Activated naive CD4-positive, alpha-beta T cell treated with anti-CD3 and anti-CD28 coated beads, Interleukin-2, amount 50 U/mL, for 16 hours (primary cell): ENCODE measurements at places on chromosomes 13 and 19.

DNA sequence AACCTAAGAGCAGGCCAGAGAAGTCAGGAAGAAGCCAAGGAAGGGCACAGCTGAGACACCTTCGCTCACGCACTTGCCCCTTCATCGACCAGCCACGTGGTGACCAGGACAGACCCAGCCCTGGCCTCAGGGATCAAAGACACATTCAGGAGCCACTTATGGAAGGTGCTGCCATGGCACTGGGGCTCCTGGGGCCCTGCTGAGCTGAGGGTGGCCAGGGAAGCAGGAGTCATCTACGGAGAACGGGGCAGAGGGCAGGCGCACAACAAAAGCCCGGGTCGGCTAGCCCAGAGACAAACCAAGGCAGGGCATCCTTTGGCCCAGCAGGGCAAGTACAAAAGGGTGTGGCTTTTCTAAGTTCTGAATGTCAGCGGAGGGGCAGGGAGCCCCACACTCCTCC is 2.3 kb downstream of the PLPP2 start:
- DNase-seq, result no peak

DNA sequence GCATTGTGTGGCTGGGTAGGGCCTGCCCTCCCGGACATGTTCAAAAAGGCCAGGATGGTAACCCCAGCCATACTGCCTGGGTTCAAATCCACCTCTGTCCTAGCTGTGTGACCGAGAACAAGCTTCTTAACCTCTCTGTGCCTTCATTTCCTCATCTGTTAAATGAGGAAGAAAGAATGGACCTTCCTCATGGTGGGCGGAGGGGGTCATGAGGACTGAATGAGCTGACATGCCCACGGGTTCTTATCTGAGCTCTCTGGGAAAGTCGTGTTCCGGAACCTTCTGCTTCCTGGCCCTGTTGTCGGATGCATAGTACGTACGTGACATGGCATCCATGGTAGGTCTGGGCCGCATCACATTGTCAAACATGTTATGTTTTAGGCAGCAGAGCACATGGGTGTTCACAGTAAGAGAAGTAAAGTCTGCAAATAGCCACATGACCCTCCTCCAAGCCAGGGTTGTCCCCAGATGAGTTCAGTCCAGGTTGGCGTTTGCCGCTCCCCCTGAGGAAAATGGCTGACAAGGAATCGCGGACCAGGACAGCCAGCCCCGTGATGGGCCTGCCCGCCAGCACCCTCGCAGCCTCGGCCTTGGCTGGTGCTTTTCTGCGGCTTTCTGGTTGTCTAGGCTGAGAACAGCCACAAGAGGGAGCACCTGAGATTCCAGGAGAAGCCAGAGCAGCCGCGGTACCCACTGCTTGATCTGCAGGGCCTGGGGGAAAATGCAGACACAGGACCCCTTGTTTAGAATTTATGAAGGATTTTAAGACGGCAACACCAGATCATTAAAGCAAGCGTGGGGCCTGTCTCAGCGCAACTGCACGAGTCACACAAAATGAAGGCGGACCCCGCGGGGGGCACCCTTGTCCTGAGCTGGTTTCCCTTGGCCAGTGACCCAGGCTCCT is 2.4 kb upstream of the NTN5 start:
- peak; percentile 74 for DNase-seq

GRCh38 chr19:18300930-18301717 is 19.7 kb upstream of the JUND start:
- no peak for DNase-seq

GRCh38 chr19:58361900-58362271 is 665 bp downstream of the ZNF497 start:
- peak; percentile 55 for DNase-seq

- DNase-seq, result no peak
Observed at GRCh38 chr19:33641261-33641660, 19.5 kb downstream of the CHST8 start.

DNA sequence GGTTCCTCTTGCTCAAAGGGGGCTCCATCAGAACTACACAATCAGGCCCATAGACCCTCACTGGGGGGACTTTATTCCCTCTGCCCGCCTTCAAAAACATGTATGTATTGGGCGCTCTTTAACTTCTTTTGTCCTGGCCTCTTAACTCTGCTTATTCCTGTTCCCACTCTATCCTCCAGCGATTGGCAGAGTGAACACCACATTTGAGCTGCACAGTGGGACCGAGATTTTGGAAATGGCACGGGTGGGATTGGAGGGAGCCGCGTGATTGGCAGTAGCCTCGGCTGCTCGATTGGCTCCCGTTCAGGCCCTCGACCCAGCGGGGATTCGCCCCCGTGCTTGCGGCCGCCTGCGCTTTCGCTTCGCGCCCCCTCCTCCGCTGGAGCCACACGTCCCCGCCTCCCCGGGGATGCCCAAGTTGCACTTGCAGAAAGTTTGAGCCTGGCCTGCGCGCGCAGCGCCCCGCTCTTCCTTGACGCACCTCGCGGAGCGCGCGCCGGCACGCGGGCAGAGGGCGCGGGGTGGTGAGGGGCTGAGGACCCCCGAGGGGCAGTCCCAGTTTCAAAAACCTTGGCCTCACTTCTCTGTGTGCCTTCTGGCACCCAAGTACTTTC is at the start of gene ZIC5:
ZIC5 (minus strand) TSS at position 192 of the 614 bp plus-strand sequence; CDS start at position 28, 164 bp downstream.
- no peak for DNase-seq

- DNase-seq, result no peak
Observed at GRCh38 chr13:98977568-98978265, at the start of gene DOCK9. DOCK9 (minus strand) TSS chr13:98978064; CDS start chr13:98977909, 155 bp downstream.

GRCh38 chr13:39040206-39040605 is 1.9 kb downstream of the NHLRC3 start:
- no peak for DNase-seq

DNA sequence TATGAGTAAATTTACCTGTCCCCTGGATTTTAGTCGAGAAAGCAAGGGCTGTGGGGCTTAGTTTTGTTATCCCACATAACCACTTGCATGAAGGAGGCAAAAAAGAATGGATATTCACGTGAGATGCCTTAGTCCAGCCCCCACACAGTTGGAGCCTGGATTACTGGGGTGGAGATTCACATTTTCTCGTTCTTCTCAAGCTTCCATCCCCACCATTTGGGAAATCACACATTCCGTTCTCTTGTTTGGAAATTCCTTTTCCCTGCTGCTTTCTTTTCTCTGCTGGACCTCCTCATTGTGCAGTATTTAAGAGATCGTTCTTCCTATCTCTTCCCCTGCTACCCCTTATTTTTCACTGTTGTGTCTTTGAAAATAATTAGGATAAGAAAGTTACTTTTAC is 45.1 kb upstream of the FARP1 start:
- DNase-seq, result no peak

- no peak for DNase-seq
Observed at GRCh38 chr19:8196271-8196927, 12.8 kb upstream of the CERS4 start.

- no peak for DNase-seq
Observed at GRCh38 chr13:29884671-29885430, 34.4 kb upstream of the UBL3 start.

- no peak for DNase-seq
Observed at GRCh38 chr13:114286808-114287207, 5.4 kb downstream of the UPF3A start.

DNA sequence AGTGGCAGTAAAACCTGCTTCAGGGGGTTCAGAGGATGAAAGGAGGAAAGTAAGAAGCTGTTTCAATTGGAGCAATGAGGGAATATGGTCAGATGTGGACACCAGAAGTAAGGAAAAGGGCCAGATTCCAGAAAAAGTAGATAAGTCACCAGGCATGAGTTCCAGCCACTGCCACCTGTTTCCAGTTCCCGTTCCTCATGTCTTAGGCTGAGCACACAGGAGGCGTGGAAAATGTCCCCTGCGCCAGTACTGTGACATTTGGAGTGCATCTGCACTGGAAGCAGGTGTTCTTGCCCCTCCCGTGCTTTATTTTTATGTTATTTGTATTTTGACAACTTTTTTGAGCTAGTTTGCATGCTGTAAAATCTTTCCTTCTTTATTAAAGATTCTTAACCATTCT is 25.3 kb downstream of the LMO7 start:
- DNase-seq, result no peak

DNA sequence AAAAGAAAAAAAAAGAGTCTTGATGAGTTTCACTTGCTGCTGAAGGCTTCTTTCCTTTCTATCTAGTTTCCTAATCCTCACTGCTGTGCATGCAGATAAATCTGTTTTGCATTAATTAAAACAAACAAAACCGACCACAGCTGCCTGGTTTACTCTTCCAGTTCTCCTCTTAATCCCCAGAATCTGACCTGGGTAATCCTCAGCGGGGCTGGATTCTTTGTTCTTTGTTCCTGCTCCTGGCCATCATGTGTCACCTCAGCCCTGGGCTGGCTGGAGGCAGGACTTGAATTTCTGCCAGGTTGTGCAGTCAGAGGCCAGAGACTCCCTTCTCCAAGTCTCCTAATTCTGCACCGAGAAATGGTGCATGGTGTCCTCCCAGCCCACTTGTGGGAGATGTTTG is 52.2 kb upstream of the CYP4F8 start:
- no peak for DNase-seq

DNA sequence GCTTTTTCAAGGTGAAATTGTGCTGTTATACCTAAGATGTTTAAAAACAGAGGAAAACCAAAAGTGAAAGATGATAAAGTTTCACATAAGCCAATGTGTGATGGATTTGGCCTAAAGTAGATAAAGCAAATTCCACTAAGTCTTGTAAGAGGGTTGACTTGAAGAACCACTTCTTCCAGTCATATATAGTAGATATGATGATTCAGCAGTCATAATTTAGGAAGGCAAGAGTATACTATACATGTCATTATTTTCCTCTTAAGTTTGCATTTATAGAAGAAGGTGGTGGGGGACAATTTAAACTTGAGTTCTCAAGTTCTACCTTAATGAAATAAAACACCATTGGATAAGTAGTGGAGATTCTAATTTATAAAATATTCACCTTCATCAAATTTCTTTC is 37.3 kb downstream of the PHF11 start:
- DNase-seq, result no peak

DNA sequence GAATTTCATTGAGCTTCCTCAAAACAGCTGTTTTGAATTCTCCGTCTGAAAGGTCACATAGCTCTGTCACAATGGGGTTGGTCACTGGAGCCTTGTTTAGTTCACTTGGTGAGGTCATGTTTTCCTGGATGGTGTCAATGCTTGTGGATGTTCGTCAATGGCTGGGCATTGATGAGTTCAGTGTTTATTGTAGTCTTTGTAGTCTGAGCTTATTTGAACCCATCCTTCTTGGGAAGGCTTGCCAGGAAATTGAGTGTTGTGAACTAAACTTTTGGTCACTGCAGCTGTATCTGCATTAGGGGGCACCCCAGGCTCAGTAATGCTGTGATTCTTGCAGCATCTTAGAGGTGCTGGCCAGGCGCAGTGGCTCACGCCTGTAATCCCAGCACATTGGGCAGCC is 22.0 kb downstream of the BLOC1S3 start:
- no peak for DNase-seq

GRCh38 chr13:96636001-96636709 is 358.1 kb downstream of the OXGR1 start:
- DNase-seq, result no peak

DNA sequence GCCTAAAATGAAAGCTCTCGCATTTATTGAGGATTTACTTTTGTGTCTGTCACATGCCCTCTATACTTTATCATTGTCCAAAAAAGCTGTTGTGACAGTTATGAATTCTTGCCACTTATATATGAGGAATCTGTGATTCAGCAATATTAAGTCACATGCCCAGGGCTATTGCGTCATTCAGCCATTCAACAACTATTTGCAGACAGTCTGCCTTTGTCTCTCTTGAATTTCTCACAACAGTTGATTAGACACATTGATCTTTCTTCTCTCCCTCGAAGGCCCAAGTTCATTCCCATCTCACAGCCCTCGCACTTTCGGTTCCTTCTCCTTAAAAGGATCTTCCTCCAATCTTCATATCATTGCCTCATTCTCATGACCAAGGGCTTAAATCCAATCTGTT is 342.6 kb downstream of the MZT1 start:
- DNase-seq, result no peak

- DNase-seq, result no peak
Observed at GRCh38 chr19:33806434-33806881, 9.8 kb downstream of the KCTD15 start.
